ENCODE measurements at places on chromosomes 6 and 20.

DNA sequence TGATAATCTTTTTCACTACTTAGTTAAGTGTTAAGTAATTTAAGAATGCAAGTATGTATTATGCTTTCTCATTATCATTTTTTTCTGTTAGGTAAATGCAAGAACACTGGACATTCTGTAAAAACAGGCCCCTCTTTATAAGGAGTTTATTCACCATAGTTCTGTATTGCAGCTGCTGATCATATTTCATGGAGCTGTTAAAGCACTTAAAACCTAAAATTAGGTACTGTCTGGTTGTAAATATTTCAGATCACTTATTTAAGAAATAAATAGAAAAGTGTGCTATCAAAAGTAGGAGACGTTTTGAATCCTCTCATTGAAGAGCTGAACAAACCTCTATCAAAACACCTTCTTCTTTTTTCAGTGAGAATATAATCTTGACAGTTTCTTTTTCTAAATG, 3.9 kb downstream of the EYA4 start:
- DNase-seq = no peak

GRCh38 chr6:41579088-41579610, 33.0 kb downstream of the FOXP4 start:
- no peak for DNase-seq

GRCh38 chr6:33627876-33628275, 6.8 kb downstream of the ITPR3 start:
- no peak for DNase-seq

GRCh38 chr6:20142866-20143265, 69.4 kb downstream of the MBOAT1 start:
- DNase-seq = no peak

- DNase-seq = no peak
Measured at GRCh38 chr20:1034415-1034789, 32.3 kb upstream of the RSPO4 start.

DNA sequence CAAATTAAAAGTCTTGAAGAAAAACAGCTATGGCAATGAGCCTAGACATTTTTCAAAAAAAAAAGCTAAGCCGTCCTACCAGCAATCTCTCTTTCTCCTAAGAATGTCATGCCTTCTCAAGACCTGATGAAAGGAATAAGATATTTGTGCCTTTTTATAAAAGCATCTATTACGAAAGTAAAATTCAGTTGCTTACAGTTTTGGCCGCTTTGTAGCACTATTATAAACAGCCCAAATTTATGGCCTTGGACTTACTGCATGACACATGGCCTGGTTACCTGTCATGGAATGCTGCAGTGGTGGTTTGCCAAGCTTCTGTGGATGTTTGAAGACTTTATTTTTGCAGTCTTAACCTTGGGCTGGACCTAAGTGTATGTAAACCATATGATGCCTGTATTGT, 22.2 kb upstream of the VAPB start:
- DNase-seq = no peak

- no peak for DNase-seq
Measured at GRCh38 chr6:40722553-40723258, 135.5 kb upstream of the LRFN2 start.

DNA sequence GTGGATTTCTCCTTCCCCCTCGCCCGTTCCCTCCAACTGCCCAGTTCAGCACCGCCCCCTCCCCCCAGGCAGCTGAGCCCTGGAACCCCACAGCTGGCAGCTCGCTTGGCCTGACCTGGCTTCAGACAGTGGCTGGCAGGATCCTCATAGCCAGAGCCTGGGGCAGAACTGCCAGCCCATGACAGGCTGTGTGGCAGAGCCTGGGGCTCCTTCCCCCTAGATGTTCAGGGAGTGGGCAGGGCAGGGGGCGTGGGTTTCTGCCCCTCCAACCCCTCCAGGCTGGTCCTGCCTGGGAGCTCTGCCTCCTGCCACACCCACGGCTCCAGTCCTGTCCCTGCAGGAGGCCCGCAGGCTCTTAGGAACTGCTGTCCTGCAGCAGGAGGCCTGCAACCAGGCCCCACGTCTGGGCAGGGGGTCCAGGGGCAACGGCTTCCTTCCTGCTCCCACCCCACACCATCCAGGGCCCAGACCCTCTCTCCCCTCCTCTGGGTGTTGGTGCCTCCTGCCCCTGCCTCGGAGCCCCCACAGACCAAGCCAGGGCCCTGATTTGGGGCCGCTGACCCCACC, 9.6 kb upstream of the KCNQ2 start:
- DNase-seq = no peak
